ENCODE measurements at places on chromosomes 16 and 17. TPM values are rescaled to one million over a fixed set of nuclear protein-coding genes. Genes with fewer than 3 reads are reported as not detected.

BMERB1 gene
- total RNA-seq, result 8.3 TPM

DNA sequence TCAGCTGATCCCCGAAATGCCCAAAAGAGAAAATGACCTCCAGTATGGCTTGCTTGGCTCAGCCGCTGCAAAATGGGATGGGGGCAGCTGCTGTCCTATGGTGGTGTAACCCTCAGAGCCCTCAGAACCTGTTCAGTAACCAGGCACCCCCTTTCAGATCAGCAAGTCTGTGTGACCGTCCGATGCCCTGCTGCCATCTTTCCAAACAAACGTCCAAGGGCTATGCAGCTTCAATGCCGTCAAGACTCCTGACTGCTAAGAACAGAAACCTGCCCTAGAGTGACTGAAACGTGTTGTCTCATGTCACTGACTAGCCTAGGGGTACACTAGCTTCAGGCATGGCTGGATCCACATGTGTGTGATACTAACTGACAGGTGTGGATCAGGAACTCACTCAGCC, 70.4 kb downstream of the GNAO1 start:
- DNase-seq, result no peak

DNA sequence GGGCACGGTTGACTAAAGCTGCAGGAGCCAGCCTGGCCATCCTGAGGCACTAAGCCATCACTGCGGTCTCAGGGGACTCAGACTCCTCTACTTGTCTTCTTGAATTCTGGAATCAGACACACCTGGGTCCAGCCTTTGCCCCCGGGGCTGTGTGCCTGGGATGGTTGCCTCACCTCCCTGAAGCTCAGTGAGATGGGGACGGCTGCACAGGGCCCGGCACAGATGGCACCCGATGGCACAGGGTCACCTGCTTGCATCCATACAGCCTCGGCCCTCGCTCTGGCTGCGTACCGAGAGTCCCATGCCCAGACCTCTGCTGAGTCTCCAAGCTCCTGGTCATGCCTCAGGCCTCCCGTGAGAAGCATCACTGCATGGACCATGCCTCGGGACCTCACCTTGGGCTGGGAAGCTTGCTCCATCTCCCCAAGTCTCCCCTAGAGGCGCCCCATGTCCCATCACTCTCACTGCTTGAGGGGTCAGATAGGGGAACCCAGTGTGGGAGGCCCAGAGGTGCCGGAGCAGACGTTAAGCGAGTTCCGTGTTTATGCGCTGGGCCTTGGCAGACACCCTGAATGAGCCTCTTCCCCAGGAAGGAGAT, 316.3 kb downstream of the SEC14L1 start:
- no peak for DNase-seq

DNA sequence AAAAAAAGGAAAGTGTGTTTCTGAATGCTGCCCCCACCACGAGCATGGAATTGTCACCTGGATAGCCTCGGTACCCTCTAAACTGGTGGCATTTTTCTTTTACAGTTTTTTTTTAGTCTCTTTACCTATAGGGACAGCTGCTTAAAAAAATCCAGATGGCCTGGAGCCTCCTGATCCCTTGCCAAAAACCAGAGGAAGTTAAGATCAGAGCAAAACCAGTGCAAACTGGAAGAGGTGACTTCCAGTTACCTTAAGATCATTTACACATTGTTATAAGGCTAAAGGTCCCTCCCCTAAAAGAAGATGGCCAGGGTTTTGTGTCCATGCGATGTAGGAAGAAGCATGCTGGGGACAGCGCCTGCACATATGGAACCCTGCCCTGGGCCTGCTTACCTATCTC, 3.5 kb downstream of the MEFV start:
- DNase-seq, result no peak

DNA sequence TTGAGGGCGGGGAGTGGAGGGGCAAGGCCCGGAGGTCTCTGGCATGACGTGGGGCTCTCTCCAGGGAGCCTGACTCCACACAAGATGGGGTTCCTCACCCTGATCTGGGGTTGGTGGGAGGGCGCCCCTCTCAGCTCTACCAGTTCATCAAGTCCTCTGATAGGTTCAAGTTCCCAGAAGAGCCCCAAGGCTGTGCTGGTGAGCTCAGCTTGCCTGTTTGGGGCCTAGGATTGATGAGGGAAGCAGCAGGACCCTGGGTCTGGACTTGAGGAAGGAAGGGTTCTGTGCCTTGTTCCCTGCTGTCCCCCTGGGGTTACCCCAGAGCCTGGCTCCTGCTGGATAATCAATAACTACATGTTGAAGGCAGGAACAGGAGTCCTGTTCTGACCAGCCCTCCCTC, 3.5 kb downstream of the MGAT5B start:
- DNase-seq, result no peak

DNA sequence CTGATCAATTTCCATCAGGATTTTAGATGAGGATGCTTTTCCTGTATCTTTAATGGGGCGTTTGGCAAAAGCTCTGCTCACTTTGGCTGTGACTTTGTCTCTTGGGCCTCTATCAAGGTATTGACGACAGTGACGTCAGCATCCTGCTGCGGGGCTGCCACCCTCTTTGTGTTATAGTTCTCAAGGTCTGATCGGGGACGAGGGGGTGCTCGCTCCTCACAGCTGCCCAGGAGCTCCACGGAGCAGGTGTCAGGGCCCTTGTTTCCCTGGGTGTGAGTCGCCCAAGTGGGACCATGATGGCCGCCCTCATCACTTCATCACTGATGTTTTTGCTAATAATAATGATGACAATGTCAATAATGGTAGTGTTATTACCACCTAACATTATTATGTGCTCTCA, 65.4 kb downstream of the CMIP start:
- DNase-seq, result no peak

GRCh38 chr17:19590451-19590850, 56.8 kb downstream of the SLC47A1 start:
- no peak for DNase-seq
